ENCODE measurements at places on chromosomes 6 and 20.
A peak's percentile ranks its signal among the peaks of the same experiment; 100 is the strongest.

- no peak for DNase-seq
Measured at GRCh38 chr20:8457978-8458377, 325.9 kb downstream of the PLCB1 start.

DNA sequence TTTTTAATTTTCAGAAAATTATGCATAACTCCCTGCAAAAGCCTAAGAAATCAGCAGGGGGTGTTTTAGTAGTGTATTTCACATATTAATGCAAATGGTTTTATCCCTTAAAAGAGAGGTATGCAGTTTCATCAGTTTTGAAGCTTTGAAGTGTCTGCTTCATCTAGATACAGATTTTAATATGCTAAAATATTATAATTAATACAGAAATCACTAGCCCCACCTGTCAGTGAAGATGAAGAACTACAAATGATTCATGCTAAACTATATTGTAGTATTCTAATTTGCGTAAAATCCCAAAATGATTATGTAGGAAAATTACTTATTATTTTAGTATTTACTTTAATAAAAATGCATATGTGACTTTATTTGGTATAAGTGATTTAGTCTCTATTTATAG is 2.9 kb upstream of the TFB1M start:
- peak; percentile 19 for DNase-seq

DNA sequence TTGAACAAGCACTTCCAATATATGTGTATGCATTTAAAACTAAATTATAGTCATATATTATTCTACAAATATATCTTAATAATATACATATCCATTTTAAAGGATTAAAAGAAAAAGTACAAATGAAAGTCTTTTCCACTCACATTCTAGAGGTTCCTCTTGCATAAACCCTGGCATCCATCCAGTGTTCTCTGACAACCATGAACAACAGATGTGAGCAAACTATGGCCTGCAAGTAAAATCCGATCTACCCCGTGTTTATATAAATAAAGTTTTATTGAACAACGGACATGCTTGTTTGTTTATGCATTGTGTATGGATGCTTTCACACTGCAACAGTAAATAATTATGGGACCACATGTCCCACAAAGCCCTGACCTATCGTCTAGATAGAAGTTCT is 1122.3 kb downstream of the EPHA7 start:
- DNase-seq, result no peak

- DNase-seq, result no peak
Measured at GRCh38 chr20:16469395-16469905, 103.8 kb downstream of the KIF16B start.

DNA sequence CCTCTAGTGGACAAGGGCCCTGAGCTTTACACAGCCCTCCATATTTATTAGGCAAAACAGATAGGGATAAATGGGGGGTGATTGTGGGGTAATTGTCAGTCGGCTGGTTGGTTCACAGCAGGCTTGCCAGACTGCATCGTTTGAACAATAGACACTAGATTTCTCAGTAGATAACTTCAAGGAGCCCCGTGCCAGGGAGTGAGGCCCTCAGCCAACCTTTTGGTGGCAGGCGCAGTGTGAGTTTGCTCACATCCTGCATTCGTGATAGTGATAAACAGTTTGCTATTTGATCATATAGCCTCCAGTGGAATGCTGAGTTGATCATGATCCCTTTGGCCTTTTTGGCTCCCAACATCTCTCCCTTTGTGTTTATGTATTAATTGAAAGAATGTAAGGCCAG is 3.6 kb upstream of the ABHD12 start:
- DNase-seq, result no peak

DNA sequence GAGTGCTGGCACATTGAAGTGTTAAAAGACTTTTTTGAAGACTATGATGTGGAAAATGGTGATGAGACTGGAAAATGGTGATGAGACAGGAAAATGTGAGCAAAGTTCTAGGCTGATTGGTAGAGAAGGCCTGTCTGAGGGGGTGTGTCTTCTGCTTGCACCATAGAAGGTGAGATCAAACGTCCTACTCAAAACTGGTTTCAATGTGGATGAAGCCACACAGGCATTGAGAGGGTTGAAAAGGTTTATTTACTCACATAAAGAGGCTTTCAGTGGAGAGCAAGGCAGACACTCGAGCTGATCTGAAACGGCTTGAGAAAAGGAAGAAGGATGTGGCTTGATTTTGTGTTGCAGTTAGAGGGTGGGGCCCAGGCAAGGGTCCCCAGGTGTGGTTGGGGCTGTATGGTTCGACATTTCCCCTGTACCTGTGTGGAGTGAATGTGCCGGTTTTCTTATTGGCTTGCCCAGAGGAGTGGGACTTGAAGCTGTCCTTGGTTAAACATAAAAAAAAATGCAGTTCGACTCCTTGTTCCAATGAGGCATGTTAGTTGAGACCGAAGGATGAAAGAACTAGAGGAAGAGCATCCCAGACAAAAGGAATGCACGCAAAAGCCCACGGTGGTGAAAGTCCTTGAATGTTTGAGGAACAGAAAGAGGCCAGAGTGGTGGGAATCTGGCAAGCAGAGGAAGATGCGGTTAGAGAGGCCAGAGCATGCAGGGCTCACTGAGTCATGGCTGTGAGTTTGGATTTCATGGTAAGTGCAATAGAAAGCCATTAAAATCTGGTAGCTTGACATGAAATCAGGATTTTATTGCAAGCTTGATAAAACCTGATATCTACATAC is 172.3 kb downstream of the EPM2A start:
- no peak for DNase-seq

- DNase-seq, result no peak
Measured at GRCh38 chr6:43454290-43454695, 1.1 kb downstream of the DLK2 start.

DNA sequence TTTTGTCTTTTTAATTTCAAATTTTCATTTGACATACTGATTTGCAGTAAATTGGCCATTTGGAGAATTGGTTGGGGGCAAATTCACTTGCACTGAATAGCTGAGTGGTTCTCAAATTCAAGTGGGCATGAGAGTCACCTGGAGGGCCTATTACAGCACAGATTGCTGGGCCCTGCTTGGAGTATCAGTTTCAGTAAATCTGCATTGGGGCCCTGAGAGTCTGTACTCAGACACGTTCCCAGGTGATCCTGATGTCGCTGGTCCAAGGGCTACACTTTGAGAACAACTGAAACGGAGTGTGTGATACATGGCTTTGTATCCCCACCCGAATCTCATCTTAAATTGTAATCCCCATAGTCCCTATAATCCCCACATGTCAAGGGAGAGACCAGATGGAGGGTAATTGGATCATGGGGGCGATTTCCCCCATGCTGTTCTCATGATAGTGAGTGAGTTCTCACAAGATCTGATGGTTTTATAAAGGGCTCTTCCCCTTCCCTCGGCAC is 115.9 kb downstream of the KLHL32 start:
- DNase-seq, result no peak

DNA sequence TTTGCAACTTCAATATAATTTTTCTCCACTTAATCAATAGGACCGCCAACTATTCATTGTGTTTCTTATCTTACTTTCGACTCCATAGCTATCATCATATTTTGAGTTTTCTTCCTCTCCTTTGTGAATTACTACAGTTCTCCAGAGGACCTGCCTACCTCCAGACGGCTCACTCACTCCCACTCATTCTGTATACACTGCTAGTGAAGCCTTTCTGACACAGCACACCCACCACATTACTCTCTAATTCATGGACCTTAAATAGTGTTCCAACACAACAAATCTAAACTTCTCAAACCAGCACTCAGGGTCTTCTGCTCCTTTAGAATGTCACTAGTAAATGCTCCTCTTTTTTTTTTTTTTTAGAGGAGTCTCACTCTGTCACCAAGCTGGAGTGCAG is 23.8 kb downstream of the FKBP5 start:
- DNase-seq, result no peak

- DNase-seq, result no peak
Measured at GRCh38 chr20:6185268-6185667, 62.4 kb upstream of the FERMT1 start.

GRCh38 chr6:11366934-11367637 is 134.6 kb upstream of the NEDD9 start:
- peak; percentile 51 for DNase-seq

GRCh38 chr6:4575714-4576113 is 200.5 kb upstream of the CDYL start:
- DNase-seq, result peak; percentile 49

DNA sequence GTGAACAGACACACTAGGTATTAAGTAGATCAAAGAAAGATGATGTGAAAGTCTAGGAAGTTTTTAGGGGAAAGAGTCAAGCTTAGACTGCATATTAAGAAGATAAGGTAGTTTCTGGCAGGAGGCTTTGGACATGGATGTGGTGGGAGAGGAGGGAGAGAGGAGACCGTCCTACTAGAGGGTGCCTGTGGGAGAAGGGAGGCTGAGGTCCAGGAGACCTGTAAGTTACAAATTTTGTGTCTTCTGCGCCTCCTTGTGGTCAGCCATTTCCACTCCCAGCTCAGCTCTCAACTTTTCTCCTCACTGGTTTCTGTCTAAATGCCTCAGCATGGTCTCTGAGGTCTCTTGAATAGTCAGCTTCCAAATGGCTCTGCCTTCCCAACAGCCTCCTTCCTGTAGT is 193.5 kb downstream of the UNC5CL start:
- peak; percentile 26 for DNase-seq

DNA sequence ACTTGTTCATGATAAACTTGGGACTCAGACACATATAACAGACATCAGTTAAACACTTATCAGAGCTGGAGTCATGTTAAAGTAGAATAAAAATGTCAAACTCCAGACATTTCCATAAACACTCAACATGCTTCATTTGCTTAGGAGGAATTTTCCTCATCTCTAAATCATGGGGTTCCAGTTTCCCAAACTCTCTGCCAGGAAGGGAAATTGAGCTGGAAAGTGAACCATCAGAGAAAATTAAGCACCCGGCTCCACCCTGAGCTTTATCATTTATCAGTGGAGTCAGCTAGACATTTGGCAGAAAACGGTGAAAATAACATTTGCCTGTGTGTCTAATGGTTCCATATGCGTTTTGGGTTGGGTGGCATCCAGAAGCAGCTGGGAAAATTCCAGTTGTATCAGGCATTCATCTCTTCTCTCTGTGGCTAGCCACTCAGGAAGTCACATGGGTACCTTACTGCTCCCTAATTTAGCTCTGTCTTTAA is 25.3 kb upstream of the ZNFX1 start:
- DNase-seq, result peak; percentile 47

GRCh38 chr6:2619651-2620050 is 131.1 kb downstream of the MYLK4 start:
- DNase-seq, result no peak

DNA sequence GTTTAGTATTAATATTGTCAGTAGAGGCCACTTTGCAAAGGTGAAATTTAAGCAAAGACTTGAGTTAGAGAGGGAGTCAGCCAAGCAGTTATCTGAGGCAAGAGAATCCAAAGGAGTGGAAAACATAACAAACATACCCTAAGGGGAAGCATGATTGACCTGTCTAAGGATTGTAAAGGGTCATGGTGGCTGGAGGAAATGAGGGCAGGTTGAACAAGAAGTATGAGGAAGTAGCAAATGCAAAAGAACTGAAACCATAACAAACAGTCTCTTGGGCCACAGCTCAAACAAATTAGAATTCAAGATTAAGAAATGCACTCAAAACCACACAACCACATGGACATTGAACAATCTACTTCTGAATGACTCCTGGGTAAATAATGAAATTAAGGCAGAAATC is 103.2 kb downstream of the FBXO5 start:
- DNase-seq, result no peak

GRCh38 chr6:3376064-3376463 is 80.8 kb downstream of the SLC22A23 start:
- DNase-seq, result no peak

- no peak for DNase-seq
Measured at GRCh38 chr6:129638686-129639085, 71.3 kb downstream of the ARHGAP18 start.

DNA sequence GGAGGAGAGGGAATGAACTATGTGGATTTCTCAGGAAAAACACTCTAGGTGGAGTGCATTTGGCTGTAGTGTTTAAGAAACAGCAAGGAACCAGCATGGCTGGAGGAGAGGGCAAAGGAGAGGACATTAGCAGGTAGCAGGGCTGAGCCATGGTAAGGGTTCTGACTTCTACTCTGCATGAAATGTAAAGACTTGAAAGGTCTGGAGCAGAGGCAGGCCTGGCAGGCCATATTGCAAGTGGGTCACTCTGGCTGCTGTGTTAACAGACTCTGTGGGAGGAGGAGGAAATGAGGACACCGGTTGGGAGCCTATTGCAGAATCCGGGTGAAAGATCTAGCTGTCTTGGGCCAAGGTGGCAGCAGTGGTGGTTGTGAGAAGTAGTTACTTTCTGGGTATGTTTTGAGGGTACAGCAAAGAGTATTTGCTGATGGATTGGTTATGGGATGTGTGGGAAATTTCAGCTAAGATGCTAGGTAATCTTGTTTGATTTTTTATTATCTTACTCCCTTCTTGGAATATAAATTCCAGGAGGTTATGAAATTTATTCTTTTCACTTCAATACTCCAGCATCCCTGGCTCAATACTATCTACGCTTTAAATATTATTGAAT is 115.9 kb upstream of the BCLAF1 start:
- DNase-seq, result no peak

- no peak for DNase-seq
Measured at GRCh38 chr6:149212206-149212605, 105.3 kb upstream of the TAB2 start.

- DNase-seq, result no peak
Measured at GRCh38 chr20:40713508-40713907, 24.5 kb upstream of the MAFB start.

DNA sequence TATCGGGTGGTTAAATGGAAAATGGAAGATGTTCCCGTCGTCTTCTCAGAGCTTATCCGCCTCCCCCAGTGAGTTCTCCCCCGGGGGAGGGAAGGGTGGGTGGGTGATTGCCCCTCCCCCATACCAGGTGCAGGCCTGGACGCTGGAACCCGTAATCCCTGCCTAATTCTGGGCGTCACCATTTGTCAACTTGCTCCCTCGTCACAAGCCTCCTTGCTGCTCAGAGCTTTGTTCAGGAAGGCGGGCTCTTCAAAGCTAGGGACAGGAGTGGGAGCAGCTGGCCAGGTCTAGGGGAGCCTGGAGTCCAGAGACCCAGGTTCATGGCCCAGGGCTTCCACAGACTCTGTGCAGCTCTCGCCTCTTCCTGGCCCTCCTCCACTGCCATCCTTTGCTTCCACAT is 25.6 kb downstream of the CDH22 start:
- DNase-seq, result no peak

GRCh38 chr6:96923400-96923799 is 1.1 kb upstream of the KLHL32 start:
- DNase-seq, result no peak

- peak; percentile 46 for DNase-seq
Measured at GRCh38 chr6:106377061-106377540, 16.6 kb downstream of the CRYBG1 start.

DNA sequence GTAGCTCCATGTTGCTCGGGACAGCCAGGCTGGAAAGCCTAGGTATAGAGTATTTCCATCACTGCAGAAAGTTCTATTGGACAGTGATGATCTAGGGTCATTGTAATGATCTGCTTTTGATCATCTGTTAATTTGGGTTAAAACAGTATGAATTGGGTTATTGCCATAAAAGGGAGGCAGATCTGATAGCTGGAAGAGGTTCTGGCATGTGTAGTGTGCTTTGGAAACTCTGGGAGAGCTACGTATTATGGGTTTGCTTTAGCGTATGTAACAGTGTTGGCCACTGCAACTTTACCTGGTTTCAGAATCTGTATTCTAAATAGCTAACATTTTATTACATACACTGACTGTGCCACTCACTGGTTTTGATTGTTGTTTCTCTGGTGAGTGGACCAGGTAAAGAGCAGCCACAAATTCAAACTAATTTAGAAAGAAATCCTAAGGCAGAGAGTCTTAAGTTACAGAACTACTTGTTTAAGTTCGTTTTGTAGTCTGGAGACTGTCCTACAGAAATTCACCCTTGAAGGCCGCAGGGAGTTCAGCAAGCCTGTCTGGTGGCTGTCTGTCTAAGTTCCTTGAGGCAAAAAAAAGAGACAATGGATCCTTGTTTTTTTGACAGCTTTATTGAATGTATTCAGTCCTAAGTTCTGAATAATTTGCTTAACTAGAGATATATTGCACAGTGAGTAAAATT is 300.3 kb downstream of the PRL start:
- DNase-seq, result no peak
